Heart right ventricle (tissue), 16 donors: ENCODE measurements at places on chromosomes 2 and 18. TPM values are rescaled to one million over a fixed set of nuclear protein-coding genes. Genes with fewer than 3 reads are reported as not detected.
A peak's percentile ranks its signal among the peaks of the same experiment; 100 is the strongest.

Gene ROCK2
- 35.5 TPM for total RNA-seq

DNA sequence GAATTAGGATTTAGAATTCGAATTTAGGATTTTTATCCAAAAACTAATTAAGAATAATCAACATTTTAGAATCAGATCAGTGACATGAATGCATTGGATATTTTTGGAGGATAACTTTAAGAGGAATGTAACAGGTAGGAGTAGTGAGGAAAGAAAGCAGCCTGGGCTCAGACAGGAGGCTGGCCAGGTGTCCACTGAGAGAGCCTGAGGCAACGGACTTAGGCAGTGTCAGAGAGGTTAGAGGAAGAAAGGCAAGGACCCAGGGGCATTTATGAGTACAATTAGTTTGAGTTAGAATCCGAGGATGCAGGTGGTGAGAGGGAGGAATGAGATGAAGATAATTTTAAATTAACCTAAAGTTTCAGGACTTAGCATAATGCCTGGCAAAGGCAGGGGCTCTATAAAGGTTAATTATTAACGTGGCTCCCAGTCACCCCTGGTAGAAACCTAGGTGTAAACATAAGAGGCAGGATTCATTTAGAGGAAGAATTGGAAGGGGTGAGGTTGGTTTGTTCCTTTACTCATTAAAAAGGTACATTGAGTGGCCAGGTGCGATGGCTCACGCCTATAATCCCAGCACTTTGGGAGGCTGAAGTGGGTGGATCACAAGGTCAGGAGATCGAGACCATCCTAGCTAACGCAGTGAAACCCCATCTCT is 507.1 kb downstream of the TMEM182 start:
- DNase-seq, result no peak

- peak; percentile 76 for DNase-seq
These were observed 12.6 kb downstream of the NR4A2 start for GRCh38 chr2:156319811-156320485.

Gene PAIP2B
- 61.9 TPM for total RNA-seq

Gene REG1A
- total RNA-seq, result 1.7 TPM

Gene UGT1A4
- total RNA-seq, result not detected

- DNase-seq, result no peak
These were observed 21.5 kb downstream of the B3GNT2 start for GRCh38 chr2:62217421-62217820.

GRCh38 chr2:96498021-96498431 is 7.1 kb downstream of the NEURL3 start:
- DNase-seq, result no peak
